ENCODE measurements at places on chromosomes 2 and 18.
A peak's percentile ranks its signal among the peaks of the same experiment; 100 is the strongest.

DNA sequence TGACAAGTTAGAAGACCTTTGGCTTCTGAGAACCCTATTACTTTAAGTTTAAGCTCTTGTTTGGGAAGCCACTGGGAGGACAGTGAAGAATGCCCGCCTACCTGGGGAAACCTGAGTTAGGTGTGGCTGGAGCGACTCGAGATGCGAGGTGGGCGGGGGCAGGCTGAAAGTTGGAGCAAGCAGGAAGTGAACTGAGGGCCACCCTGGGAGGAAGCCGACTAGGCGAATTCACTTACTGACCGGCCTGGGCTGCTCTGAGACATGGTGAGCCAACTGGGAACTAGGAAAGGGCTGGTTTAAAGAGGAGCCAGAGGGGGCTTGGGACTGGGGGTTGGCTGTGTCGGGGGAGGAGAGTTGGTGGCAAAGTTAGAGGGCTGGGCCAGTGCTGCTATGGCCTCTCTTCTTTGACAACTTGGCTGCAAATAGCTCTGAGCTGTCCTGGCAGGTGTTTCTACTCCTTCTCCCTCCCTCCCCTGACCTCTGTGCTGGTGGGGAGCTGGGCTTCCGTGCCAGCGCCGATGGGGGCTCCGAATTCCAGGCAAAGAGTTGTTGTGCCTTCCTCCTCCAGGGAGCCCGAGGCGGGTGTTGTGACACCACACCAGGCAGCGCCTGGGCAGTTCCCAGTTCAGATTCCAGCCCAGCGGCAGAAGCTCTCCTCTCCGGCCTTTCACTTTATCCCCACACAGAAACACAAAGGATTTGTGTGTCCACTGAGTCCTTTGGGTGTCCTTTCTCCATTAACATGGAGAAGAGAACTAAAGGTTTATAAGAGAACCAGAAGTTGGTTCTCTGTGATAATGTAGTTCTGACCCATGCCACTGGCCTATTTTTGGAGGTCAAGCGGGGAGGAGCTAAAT is at the start of gene VAMP8:
Gene VAMP8, plus strand, starts transcription at position 201 of the 857 bp plus-strand sequence. Its CDS starts 61 bp downstream, at position 262.
- no peak for DNase-seq
- H3K27me3 ChIP-seq = no peaks in the 10 kb centered on the region
- no peaks in the 10 kb centered on the region for H3K36me3 ChIP-seq
- peak within 1 kb of the TSS; percentile 52 for H3K27ac ChIP-seq

DNA sequence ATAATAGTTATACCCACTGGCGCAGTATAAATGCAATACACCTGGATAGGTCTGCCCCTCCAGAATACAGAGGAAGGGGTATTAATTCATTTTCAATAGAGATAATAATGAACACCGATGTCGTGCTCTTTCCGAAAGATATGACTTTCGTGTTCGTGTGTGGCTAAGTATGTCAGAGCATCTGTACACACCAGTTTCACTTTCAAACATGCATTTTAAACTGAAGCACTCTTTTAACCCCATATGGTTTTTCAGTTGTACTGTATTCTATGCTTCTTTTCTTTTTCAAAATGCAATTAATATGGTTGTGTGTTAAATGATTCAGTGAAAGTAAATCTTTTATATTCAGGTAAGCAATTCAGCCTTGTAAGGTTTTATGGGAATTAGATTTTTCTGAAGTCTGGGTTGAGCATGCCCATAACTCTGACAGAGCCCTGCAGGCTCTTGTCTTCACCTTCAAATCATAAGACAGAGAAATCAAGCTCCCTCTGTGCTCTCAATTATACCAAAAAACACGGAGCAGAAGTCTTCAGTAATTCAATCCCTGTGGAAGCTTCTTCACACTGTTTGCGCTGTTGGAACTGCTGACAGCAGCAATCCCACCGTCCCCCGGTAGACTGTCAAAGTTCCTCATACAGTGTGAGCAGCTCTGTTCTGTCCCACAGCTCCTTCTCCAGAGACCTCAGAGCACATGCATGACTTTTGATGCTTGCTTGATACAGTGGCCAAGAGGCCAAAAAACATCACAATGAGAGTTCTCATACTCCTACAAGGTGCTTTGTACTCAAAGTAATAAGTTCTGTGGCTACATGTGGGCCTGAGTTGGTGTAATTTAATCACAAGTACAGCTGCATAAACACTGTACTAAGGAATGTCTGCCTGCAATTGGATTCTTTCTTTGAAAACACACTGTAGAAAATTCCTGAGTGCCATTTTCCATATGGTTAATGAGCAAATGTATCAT is 186.8 kb downstream of the ZNF521 start:
- no peaks in the 10 kb centered on the region for H3K36me3 ChIP-seq
- no peak for DNase-seq
- H3K4me1 ChIP-seq = no peaks in the 10 kb centered on the region
- H3K27ac ChIP-seq = no peak overlapping the region
- no peaks in the 10 kb centered on the region for H3K27me3 ChIP-seq

DNA sequence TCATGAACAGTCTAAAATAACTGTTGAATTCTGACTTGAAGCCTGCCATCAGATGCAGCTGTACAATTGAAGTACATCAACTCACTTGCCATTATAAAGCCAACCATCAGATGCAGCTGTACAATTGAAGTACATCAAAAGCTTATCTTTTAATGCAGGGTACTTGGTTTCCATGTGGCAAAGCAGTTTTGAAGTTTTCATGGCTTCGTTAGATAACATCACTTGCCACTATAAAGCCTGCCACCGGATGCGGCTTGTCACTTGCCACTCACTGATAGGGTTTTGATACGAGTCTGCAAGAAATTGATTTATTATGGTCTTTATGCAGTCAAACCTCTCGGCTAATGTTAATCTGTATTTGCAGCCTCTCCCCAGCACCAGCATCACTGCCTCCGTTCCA is 1605.8 kb downstream of the SUCLG1 start:
- no peaks in the 10 kb centered on the region for H3K4me1 ChIP-seq
- no peak overlapping the region for H3K4me3 ChIP-seq
- H3K27me3 ChIP-seq = no peaks in the 10 kb centered on the region
- H3K27ac ChIP-seq = no peak overlapping the region

- no peak for DNase-seq
- no peaks in the 10 kb centered on the region for H3K4me1 ChIP-seq
- no peak overlapping the region for H3K27ac ChIP-seq
- no peak overlapping the region for H3K4me3 ChIP-seq
- peaks cover 14% of the 10 kb centered on the region for H3K36me3 ChIP-seq
Measured at GRCh38 chr18:46213295-46213694, 109.1 kb downstream of the HAUS1 start.

GRCh38 chr2:187924293-187924692 is 367.4 kb upstream of the GULP1 start:
- no peak overlapping the region for H3K4me3 ChIP-seq
- H3K4me1 ChIP-seq = peaks cover 4% of the 10 kb centered on the region
- DNase-seq = no peak
- H3K27ac ChIP-seq = no peak overlapping the region
- H3K27me3 ChIP-seq = no peaks in the 10 kb centered on the region

GRCh38 chr18:41906528-41907146 is 48.4 kb upstream of the PIK3C3 start:
- no peak overlapping the region for H3K27ac ChIP-seq
- no peaks in the 10 kb centered on the region for H3K4me1 ChIP-seq

GRCh38 chr2:62858231-62858832 is 152.8 kb downstream of the EHBP1 start:
- no peaks in the 10 kb centered on the region for H3K4me1 ChIP-seq
- H3K4me3 ChIP-seq = no peak overlapping the region
- H3K36me3 ChIP-seq = peaks cover 20% of the 10 kb centered on the region
- H3K27me3 ChIP-seq = no peaks in the 10 kb centered on the region
- DNase-seq = no peak

DNA sequence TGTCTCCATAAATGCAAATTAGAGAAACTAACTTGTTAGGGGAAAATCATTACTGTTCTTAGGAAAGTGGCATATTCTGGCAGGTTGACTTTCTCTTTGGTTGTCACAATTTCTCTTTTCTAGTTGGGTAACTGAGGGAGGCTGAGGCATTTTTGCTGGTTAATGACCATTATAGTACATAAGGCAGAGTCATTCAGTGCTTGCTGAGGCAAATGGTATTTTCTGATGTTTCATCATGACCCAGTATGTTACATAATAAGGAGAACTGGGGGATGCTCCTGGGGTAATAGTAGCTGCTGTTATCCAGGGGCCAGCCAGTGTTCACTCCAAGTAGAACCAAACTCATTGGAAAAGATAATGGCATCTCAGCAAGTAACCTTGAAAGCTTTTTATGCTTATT is 62.3 kb downstream of the ITGA6 start:
- DNase-seq = no peak
- no peaks in the 10 kb centered on the region for H3K4me1 ChIP-seq
- peaks cover 3% of the 10 kb centered on the region for H3K36me3 ChIP-seq
- no peaks in the 10 kb centered on the region for H3K27me3 ChIP-seq

GRCh38 chr18:57210107-57210715 is 63.3 kb downstream of the BOD1L2 start:
- DNase-seq = no peak
- peak overlapping the region; percentile 33 for H3K4me3 ChIP-seq
- no peaks in the 10 kb centered on the region for H3K4me1 ChIP-seq
- H3K36me3 ChIP-seq = no peaks in the 10 kb centered on the region

GRCh38 chr2:103789381-103790095 is 1027.7 kb downstream of the TMEM182 start:
- H3K36me3 ChIP-seq = no peaks in the 10 kb centered on the region
- no peak for DNase-seq
- H3K27me3 ChIP-seq = no peaks in the 10 kb centered on the region
- no peak overlapping the region for H3K4me3 ChIP-seq

- H3K27ac ChIP-seq = peak overlapping the region; percentile 78
- no peaks in the 10 kb centered on the region for H3K36me3 ChIP-seq
- peaks cover 48% of the 10 kb centered on the region for H3K4me1 ChIP-seq
- no peaks in the 10 kb centered on the region for H3K27me3 ChIP-seq
- no peak for DNase-seq
- no peak overlapping the region for H3K4me3 ChIP-seq
Measured at GRCh38 chr2:96888072-96889011, 18.5 kb upstream of the SEMA4C start.

- peak; percentile 86 for DNase-seq
- no peaks in the 10 kb centered on the region for H3K36me3 ChIP-seq
- H3K27ac ChIP-seq = peak overlapping the region; percentile 46
- H3K4me3 ChIP-seq = no peak overlapping the region
Measured at GRCh38 chr2:109331896-109332848, 203.2 kb downstream of the SH3RF3 start.

- no peaks in the 10 kb centered on the region for H3K36me3 ChIP-seq
- no peaks in the 10 kb centered on the region for H3K4me1 ChIP-seq
- no peak for DNase-seq
- no peak overlapping the region for H3K27ac ChIP-seq
Measured at GRCh38 chr2:9032536-9033255, 29.2 kb upstream of the MBOAT2 start.

All from ascending aorta (tissue), 2 donors.